Suprapubic skin (tissue), 4 donors: ENCODE measurements at places on chromosomes 7 and 10.

DNA sequence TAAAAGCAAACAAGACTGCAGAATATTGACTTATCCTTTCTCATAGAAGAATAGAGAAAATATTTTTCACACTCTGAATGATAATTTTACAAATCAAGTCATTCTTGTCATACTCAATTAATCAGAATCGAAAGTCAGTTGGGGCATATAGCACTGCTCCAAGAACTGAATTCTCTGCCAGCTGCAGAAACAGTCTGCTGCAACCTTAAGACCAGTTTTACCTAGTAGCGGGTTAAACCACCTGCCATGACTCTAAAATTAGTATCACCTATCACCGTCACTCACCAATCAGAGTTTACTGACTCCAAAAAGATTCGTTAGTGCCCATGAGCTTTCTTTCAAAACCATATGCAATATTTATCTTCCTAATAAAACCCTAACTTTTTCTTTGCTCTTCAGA lies 429.0 kb upstream of the GRM3 start:
- H3K27me3 ChIP-seq: no peaks in the 10 kb centered on the region
- no peaks in the 10 kb centered on the region for H3K36me3 ChIP-seq
- H3K4me3 ChIP-seq: no peak overlapping the region
- no peak for DNase-seq
- no peaks in the 10 kb centered on the region for H3K4me1 ChIP-seq
- no peak overlapping the region for H3K27ac ChIP-seq

DNA sequence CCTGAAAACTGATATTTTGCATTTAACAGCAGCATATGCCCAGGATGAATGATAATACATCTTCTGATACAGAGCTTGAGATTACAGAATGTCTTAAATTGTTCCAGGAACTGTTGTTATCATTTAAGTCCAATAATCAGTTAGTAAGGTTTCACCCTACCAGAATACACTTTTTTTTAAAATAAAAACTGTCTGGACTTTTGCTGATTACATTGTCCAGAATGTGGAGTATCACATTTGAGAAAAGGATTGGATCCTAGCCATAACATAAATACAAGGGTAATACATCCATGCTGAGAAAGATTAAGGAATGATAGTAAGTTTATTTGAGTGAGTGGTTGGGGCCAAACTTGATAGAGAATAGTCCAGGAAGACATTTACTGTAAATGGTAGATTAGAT lies 71.0 kb downstream of the SEPTIN7 start:
- H3K27ac ChIP-seq: no peak overlapping the region
- H3K4me3 ChIP-seq: no peak overlapping the region
- DNase-seq: no peak
- no peaks in the 10 kb centered on the region for H3K27me3 ChIP-seq
- H3K36me3 ChIP-seq: peaks cover 12% of the 10 kb centered on the region
- H3K4me1 ChIP-seq: peaks cover 4% of the 10 kb centered on the region

- no peak overlapping the region for H3K4me3 ChIP-seq
- no peaks in the 10 kb centered on the region for H3K27me3 ChIP-seq
- DNase-seq: no peak
- no peaks in the 10 kb centered on the region for H3K4me1 ChIP-seq
Measured at GRCh38 chr7:25311346-25311745, 83.1 kb upstream of the NPVF start.

DNA sequence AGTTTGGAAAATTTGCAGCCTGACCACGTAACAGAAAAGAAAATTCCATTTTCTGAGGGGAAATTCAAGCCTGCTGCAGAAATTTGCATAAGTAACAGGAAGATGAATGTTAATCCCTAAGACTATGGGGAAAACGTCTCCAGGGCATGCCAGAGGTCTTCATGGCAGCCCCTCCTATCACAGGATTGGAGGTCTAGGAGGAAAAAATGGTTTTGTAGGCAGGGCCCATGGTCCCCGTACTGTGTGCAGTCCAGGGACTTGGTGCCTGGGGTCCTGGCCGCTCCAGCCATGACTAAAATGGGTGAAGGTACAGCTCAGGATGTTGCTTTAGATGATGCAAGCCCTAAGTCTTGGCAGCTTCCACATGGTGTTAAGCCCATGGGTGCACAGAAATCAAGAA lies 437.3 kb upstream of the SEMA3A start:
- no peak overlapping the region for H3K27ac ChIP-seq
- H3K4me3 ChIP-seq: no peak overlapping the region
- H3K27me3 ChIP-seq: no peaks in the 10 kb centered on the region
- H3K36me3 ChIP-seq: no peaks in the 10 kb centered on the region

GRCh38 chr7:105149827-105150226 lies 135.8 kb downstream of the KMT2E start:
- H3K4me1 ChIP-seq: no peaks in the 10 kb centered on the region
- H3K27ac ChIP-seq: no peak overlapping the region
- peaks cover 6% of the 10 kb centered on the region for H3K36me3 ChIP-seq
- no peaks in the 10 kb centered on the region for H3K27me3 ChIP-seq

DNA sequence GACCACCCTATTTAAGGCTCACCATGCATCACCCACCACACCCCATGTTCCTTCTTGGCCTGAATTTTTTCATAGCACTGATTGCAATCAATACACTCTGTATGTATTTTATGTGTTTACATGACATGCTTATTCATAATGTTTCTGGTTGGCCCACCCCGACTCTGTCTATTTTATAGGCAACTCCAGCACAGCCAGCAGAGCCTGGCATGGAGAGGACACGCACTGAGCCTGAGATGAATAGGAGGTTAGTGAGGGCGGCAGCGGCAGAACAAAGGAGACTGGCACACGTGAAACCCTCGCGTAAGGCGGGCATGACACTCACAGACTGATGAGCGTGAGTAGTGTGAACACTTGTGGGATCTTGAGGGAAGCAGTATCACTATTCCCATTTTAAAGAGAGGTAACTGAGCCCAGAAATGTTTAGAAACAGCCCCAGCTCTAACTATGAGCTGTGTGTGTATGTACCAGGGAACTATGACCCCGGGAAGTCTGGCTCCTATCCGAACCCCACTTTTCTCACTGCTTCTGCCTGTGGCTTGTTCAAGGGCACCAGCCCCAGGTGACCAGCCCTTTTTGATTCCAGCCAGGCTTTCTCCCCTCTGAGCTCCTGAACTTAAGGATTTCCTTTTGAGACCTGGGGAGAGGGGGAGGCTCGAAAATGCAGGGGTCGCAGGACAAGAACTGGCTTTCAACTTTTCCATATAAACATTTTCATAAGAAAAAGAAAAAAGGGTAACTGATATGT lies 113.3 kb downstream of the ARHGAP22 start:
- DNase-seq: no peak
- H3K36me3 ChIP-seq: no peaks in the 10 kb centered on the region
- no peaks in the 10 kb centered on the region for H3K27me3 ChIP-seq
- H3K27ac ChIP-seq: no peak overlapping the region
- no peak overlapping the region for H3K4me3 ChIP-seq
- H3K4me1 ChIP-seq: peaks cover 3% of the 10 kb centered on the region
